ENCODE measurements at places on chromosomes 5 and 9.

DNA sequence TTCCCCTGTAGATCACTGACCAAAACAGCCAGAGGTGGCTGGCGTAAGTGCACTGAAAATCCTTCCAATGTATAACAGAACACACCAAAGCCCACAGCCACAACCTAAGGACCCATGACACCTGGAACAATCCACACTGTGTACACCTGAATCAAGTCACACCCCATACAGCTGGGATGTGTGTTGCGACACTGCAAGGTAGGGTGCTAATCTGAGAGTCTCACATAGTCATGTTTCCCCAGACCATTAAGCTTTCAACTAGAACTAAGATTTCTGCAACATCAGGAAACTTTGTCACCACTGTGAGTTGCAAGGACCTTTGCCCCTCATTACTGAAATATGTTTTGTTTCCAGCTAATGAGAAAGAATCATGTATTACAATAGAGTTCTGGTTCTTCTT is 59.4 kb downstream of the MED27 start:
- DNase-seq: no peak

GRCh38 chr5:94312298-94312697 is 306.1 kb downstream of the KIAA0825 start:
- no peak for DNase-seq

GRCh38 chr9:98887918-98888510 is 55.7 kb upstream of the COL15A1 start:
- no peak for DNase-seq

DNA sequence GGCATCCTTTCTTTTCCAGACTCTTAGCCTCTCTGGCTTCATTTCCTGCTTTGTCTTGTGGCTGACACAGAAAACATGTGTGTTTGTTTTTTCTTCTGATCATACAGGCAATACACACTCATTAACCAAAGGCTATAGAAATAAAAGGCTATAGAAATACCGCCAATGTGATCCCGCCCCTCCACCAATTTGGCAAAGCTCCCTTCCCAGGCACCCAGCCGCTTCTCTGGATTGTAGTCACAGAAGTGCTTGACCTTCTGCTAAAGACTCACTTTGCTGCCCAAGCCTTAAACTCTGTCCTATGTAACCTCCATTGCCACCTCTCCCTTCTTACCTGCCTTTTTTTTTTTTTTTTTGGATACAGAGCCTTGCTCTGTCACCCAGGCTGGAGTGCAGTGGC is 5.3 kb downstream of the TXNDC15 start:
- no peak for DNase-seq

DNA sequence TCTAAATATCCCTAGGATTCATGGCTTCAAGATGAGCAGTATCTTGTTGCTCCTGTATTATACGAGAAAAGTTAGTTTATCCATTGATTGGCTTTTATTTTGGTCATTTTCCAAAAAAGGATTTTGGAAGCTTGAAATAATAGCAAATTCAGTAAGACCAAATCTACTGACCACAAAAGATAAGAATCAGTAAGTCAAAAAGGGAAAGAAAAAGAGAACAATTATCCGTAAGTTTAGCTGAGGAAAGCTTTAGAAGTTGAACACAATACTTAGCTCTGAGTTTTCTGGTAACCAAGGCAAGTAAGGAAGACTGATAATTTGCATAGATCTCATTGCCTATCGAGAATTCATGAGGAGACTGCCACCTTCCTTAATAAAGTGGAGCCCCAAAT is 9.1 kb downstream of the TGFBR1 start:
- DNase-seq: no peak

DNA sequence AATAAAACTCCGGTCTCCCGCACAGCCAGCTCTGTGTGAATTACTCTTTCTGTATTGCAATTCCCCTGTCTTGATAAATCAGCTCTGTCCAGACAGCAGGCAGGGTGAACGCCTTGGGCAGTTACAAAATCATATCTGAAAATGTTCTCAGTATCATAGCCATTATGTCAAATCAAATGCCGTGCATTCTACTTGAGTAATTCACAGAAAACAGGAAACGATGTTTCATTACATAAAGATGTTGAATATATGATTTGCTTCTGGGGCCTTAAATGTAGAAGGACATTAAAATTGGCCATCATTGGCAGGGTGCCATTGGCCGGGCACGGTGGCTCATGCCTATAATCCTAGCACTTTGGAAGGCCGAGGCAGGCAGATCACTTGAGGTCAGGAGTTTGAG is 8.5 kb downstream of the POLR3G start:
- DNase-seq: no peak

DNA sequence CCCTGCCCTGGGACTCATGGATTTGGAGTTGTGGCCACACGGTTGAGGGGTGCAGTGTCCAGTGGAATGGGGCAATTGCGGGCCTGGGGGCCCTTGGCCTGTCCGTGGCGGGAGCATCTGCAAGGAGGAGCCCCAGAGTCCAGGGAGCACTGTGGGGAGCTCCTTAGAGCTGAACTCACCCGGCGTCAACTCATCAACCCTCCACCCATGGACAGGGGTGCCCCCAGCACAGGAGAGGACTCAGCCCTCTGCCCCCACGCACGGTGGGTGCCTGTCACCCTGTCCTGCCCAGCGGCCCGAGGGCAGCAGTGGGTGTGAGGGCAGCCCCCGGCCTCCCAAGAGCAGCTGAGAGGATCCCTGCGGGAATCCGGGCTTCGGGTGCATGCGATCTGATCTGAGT is 550 bp upstream of the SLC6A18 start:
- DNase-seq: no peak

DNA sequence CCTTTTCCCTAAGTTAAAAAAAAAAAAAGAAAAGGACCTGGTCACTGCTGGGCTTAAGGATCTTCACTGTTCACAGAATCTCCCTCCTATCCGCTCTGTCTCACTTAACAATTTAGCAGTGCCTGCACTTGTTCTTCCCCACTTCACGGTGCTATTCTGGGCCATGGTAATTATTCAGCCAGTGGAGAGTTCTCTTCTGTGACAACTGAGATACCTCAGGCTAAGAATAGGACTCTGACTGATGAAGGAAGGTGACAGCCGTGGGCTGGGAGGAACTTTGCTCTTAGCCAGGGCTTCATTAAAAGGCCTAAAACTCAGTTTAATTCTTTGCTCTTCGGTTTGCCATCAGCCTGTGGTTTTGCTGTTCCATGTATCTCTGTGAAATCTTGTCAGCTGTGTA is 51.9 kb upstream of the ENTREP1 start:
- no peak for DNase-seq

- DNase-seq: no peak
These were observed 2034.6 kb upstream of the ACO1 start for GRCh38 chr9:30349526-30350513.

DNA sequence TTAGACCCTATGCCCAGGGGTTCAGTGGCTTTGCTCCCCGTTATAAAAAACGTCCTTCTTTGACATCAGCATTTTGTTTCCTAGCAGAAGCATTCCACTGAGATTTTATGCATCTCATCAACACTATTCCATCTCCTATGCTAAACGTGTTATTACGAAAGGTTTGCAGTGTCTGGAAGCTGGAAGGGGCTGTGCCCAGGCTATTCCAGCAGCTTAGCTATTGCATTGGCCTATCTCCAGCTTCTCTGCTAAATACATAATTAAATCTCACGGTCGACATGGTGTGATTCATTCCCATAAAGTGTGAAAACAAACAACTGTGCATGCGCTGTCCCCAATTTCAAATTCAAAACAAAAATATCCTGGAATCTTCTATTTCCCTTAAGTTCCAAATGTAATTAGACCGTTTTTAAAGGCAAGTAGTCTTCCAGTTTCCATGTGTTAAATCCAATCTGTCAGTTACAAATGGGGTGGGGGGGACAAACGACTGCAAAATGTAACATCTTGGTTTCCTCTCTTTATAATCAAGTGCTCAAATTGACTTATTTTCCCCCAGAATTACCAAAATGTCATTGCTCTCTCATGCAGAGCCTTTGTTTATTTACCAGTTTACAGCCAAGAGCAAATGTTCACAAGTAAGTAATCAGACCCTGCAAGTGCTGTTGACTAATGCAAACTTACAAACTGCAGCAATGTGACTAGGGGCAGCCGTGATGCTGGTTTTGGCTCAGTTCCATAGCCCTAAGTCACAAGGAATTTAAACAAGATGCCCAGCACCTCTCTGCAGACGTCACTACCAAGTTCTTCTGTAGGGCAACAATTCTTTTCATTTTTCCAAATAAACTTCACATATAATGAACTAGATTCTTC is 212.3 kb upstream of the RORB start:
- DNase-seq: no peak

- DNase-seq: no peak
These were observed 10.4 kb downstream of the BICD2 start for GRCh38 chr9:92754091-92754745.

DNA sequence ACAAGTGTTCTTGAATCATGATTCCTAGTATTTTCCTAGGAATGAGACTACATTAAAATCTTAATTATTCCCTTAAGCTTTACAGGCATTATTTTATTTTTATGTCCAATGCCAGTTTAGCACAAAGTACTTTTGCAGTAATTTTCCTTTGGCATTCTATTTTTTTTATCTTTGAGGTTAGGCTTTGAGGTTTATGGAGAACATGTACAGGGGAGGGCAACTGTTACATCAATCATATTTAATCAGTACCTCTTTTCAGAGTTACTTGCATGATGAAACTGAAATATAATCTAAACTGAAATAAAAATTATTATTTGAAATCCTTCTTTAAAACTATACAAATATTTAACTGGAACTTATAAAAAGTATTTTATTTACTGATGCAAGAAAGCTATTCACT is 118.2 kb upstream of the MPDZ start:
- no peak for DNase-seq

DNA sequence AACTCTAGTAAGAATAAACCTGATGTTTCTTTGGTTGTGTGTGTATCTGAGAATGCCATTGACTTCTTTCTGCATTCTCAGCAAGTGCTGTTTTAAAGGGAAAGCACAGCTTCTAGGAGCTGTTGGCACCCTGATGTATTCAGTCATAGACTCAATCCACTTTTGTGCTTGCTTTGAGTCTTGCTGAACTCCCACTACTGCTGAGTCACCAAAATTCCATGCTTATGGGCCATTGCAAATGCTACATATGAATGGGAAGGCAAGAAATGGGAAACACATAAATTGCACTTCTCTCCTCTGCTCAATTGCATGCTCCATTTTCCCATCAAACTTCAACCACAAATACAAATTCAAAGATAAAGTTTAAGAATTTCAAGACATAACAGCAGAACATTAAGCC is 9.8 kb upstream of the FTMT start:
- no peak for DNase-seq

DNA sequence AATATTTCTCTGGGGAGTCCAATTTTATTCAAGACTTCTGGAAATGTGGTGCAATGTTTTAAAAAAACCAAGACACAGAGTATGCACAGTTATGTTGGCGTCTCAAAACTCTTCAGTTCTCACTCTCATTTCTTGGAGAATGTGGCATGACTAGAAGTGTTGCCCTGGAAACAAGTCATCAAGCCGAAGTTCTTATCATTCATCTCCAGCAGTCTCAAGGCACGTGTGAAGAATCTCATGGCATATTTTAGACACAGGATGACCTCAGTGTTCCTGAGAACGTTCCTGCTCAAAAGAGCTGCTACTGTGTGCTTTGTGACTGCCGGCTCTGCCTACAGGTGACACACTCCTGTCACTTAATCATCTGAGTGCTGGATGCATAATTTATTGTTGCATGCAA is 147.4 kb upstream of the IRX4 start:
- no peak for DNase-seq
